ENCODE measurements at places on chromosomes 3 and 15.

GRCh38 chr3:69200384-69201068, 78.1 kb upstream of the LMOD3 start:
- DNase-seq: peak; percentile 36

GRCh38 chr15:58534556-58534955, 102.8 kb downstream of the LIPC start:
- no peak for DNase-seq

- no peak for DNase-seq
These were observed 171.8 kb downstream of the ALCAM start for GRCh38 chr3:105538483-105538882.

- no peak for DNase-seq
These were observed 245.7 kb downstream of the XXYLT1 start for GRCh38 chr3:195025056-195025883.

DNA sequence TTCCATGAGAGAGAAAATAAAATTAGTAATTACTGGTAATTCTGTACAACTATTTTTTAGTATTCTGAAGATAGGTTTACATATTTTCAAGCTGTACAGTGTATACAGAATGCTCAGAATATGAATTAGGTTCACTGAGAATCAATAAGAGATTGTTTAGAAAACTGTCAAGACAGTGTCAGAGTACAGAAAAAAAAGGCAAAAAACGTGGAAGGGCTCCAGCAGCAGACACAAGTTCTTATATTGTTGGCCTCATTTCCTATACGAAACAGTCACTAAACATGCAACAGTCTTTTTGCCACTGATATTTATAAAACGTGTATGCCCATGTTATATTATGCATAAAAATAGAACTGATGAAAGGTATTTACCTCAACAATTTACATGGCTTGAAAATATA, 103.9 kb downstream of the ISL2 start:
- no peak for DNase-seq

- no peak for DNase-seq
These were observed 41.8 kb upstream of the UBE2E2 start for GRCh38 chr3:23161308-23161707.

- no peak for DNase-seq
These were observed 396.6 kb downstream of the GABRB3 start for GRCh38 chr15:26376243-26376642.

DNA sequence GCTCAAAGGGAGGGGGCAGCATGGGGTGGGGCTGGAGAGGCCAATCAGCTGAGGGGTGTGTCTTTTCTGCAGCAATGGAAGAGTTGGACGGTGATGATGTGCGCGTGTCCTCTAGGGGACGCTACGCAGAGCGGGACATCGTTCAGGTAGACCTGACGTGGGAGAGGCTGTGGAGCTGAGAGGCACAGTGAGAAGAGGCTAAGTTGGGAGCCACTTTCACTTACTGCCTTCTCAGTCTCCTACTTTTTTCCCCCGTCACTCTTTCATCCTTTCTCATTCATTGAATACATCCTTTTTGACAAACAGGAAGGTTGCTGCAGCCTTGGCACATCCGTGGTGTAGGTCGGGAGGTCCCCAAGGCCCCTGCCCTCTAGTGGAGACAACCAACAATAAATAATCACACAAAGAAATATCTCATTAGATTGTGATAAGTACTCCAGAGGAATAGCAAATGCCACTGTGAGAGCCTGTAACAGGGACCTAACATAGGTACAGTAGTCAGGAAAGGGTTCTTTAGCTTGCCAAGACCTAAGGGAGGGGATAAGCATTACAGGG, 4.4 kb upstream of the BRPF1 start:
- no peak for DNase-seq

DNA sequence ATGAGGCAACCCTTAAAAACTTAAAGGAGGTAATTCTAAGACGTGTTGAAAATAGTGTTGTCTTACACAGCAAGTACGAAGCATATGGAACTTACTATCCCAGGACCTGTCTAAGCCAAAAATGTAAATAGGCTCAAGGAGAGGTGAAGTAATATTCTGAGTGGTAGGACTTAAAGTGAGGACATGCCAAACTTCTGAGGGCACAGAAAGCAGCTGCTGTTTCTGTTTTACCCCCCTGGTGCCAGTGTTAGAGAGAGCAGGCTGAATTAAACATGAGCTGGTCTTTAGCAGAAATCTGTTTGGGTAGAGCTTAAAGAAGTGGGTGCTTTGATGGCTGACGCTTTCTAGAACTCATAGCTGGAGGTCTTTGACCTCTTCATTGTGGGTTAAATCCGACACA, 149.7 kb upstream of the NPHP3 start:
- no peak for DNase-seq

DNA sequence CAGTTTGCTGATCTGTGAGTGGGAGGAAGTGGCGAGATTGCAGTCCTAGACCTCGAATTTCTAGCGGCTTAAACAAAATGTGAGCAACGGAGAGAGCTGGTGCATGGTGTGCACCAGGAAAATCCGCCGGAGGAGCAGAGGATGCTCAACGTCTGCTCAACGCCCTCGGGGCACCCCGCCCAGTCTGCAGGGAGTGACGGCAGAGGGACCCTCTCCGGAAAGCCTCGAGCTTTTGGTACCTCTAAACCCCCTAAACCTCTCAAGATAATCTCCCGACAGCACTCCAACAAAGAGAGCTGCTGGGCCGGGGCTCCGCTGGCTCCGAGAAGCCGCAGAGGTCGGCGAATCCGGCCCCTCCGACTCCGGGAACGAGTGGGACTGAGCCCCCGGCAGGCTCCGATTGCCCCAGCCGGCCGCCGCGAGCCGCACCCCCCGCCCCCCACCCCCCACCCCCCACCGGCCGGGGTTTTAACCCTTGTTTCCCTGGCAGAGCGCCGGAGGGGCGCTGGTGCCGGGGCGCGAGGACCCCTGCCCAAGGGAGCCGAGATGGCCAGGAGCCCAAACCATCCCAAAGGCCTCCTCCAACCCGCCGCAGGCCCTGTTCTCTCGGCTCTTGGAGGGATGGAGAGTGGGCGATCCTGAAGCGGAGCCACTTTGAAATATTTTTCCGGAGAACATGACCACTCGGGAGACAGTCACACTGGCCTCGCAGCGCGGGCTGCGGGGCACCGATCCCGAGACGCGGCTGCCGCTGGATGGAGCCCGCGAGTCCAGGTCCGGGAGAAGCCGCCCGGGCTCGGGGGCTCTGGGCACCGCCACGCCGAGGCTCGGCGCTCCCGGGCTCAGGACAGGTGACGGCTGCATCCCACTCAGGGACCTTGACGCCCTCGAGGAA, 1.5 kb downstream of the MEGF11 start:
- DNase-seq: peak; percentile 59

- no peak for DNase-seq
These were observed 101.6 kb upstream of the ARHGEF3 start for GRCh38 chr3:56903231-56903782.

GRCh38 chr3:190077395-190078045, 43.2 kb downstream of the P3H2 start:
- no peak for DNase-seq

DNA sequence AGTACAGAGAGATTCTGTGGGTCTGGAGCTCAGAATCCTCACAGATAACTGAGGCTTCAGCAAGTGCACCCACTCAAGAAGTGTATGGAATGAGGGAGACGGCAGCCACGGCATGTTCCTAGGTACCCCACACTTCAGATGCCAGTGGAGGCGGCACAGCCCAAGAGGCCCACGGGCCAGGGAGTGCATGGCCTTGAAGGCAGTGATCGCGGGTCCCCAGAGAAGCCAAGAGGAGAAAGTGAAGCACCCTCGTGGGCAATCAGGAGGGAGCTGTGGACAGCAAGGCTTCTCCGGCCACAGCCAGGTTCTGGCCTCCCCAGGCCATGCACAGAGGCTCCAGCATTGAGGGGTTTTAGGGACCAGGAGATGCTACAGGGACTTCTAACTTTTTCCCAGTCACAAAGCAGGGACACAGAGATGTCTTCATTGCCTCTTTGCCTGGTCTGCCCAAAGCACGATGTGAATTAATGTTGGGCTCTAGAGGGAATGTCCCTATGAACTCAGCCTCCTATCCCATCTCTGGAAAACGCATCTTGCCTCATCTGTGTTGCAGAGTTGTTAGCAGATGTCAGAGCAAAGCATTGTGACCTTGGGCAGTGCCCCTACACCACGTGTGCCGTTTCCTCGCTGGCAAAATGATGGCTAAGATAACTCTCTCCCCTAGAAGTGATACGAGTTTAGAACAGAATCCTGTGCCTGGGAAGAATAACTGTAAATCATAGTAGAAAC, 2.6 kb upstream of the MAP6D1 start:
- DNase-seq: no peak

DNA sequence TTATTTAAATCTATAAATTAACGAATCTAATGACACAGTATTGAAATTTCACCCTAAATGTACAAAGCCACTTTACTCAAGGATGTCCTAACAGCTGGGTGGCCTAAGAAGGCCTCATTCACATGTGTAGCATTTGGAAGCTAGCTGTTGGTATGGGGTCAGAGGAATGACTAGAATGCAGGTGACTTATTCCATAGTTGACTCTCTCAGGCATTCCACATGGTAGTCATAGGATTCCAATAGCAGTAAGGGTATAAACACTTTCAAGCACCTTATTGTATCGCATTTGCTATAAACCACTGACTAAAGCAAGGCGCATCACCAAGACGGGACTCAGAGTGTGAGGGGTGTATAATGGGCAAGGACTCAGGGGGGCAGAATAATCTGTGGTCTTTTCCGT, 294.8 kb upstream of the EPHA3 start:
- no peak for DNase-seq

- no peak for DNase-seq
These were observed 464.1 kb upstream of the CBLB start for GRCh38 chr3:106332884-106333283.

DNA sequence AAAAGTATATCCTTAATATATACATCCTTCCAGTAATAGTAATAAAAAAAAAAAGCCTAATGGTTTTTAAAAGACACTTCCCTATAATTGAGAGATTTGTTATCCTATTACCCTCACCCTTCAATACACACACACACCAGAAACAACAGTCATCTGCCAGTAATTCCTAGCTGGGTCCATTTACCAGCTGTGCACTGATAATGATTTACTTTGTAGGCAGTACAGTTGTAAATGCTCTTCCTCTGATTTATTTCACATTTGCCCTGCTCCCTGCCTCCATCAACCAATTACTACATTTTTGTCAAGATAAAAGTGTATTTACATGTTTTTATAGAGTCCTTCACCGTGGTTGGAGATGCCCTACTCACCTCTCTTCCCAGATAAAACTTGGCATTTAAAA, 12.4 kb downstream of the TPM1 start:
- DNase-seq: no peak
